GM12865 (cell line): ENCODE measurements at places on chromosomes 2 and 18.
A peak's percentile ranks its signal among the peaks of the same experiment; 100 is the strongest.

GRCh38 chr2:109166811-109167210 is 37.8 kb downstream of the SH3RF3 start:
- DNase-seq: no peak

DNA sequence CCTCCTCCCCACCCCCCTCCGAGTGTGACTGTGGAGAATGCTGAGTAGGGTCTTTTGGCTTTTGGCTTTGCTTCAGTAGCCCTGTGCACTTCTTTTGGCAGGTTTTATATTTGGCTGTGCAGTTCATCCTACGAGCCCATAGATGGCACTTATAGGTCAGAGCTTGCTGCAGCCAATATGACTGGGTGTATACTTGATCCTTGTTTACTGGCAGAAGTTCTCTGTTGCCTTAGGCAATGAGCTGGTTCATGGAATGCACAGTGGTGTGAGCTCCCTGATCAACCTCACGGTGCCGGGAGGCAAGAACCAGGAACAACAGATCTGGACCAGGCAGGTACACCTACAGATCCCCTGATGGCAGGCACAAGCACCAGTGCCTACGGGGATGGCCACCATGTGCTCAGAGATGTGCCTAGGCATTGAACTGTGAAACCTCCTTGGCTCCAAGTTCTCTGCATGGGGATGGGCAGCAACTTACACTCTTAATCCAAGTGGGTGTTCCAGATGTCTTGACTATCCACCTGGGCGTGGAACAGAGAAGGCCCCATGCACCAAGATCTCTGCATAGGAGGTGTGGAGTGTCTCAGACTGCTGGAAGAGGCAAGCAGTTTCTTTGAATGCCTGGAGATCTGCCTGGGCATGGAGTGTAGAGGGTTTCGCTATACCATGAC is 190.4 kb downstream of the KIAA1328 start:
- peak; percentile 10 for DNase-seq

GRCh38 chr2:57740891-57741290 is 305.7 kb upstream of the VRK2 start:
- no peak for DNase-seq

DNA sequence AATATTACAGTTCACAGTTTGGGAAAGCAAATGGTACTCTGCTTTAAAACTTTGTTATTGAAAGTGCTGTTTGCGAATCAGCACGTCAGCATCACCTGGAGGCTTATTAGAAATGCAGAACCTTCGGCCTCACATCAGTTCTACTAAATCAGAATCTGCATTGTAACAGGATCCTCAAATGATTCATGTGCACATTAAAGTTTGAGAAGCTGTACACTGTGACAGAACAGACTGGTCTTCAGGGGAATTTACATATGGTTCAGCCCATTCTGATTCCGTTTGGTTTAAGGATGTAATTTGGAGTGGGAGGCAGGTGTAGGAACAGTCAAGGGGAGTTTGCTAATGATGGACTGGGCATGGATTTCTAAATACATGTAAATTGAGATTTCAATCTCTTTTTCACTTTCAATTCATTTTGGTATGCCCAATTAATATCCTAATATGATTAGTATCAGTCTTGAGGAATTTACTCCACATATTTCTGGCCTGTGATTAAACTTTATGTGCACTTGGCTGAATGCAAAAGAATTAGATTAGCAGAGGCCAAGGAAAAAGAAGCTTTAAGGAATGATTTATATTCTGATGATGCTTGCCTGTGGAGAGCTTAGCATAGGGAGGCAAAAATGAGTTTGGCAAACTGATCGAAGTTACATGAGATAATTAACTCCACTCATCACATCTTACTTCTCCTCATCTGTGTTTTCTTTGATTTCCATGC is 248.8 kb downstream of the XIRP2 start:
- DNase-seq: no peak

DNA sequence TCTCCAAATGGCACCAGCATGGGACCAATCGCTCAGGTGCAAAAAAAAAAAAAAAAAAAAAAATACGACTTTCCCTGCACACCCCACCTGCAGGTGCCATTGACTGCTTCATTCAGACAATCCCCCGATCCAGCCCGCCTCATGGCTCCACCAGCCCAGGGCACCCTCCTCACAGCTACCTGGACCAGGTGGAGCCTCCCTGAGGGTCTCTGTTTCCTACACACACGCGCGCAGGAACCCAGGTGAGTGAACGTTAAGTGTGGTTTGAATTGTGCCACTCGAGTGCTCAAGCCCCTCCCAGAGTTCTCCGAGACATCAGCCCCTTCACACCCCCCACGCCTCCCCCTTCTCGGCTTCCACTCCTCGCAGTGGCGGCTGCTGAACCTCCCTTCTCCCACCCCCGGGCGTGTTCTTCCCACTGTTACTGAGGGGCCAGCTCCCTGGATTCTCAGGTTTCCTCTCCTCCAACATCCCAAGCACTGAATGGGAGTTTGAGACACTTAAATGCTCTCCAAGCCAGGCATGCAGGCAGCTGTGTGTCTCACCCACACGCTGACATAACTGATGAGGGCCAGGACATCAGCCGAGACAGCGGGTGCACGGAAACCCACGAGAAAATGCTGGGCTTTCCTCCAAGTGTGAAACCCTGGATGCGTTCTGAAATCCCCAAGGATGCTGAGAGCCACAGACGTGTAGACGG is 88.8 kb upstream of the SNTG2 start:
- no peak for DNase-seq

- no peak for DNase-seq
These were observed 1.0 kb upstream of the TUBB6 start for GRCh38 chr18:12306752-12307700.

DNA sequence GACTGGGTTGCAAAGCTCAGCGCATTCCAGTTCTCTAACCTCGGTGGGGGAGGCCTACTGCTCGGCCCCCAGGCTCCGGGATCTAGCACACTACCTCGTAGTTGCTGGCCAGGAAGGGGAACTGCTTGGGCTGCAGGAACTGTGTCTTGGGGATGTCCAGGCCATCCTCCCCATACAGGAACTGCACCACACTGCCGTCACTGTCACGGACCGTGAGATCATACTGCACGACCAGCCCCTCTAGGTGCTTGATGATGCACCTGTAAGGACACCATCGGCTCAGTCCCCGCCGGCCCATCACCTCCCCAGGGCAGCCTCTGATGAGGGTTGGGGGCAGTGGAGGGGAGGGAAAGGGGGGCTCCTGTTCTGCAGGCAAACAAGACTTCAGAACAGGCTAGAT is 61.6 kb downstream of the POLR1A start:
- DNase-seq: no peak
